Skin of body (tissue), 3 donors: ENCODE measurements at places on chromosomes 4 and X.

DNA sequence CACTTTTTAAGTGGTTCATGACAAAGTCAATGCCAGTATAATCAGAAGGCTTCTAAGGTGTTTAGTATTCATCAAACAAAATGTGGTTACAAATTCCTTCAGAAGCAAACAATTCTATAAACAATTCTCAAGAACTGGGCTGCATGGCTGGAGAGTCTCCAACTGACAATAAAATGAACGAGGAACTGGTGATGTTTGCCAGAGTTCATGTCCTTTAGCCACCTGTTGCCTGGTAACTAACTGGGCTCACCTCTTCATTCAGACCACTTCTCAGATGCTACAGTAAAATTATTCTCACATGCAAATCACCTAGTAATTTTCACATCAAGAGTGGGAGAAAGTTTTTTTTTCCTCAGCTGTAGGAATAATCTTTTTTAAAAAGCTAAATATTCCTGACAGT lies 53.3 kb downstream of the CAMK2D start:
- no peak for DNase-seq

DNA sequence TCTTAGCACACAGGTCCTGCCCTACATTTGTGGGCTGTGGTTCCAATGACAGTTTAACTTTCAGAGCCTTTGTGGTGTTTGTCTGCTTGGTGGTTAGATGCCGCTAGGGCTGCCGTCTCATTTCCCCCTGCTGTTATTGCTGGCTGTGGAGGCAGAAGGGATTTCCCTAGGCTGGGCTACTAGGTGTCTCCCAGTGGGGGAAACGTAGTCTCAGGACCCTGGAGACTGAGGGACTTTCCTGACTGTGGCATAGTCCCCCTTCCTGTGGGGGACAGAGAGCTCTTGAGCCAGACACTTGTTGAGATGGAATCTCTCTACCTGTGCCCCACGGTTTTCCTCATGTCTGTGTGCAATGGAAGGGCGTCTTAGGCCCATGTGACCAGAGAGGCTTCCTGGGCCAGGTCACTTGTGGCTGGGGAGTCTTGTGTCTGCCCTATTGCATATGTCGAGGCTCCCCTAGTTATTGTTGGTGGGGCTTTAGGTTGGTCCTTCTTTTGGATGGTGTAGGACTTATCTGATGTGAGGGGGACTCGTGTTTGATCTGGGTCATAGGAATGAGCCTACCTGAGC lies 68.2 kb downstream of the ARHGAP10 start:
- DNase-seq: no peak

GRCh38 chr4:152499344-152499743 lies 36.5 kb downstream of the FBXW7 start:
- DNase-seq: no peak

- DNase-seq: no peak
These were observed 57.1 kb upstream of the HPGD start for GRCh38 chr4:174579421-174579820.

GRCh38 chr4:6840062-6840976 lies 57.8 kb downstream of the KIAA0232 start:
- DNase-seq: no peak

GRCh38 chrX:50762578-50762977 lies 51.4 kb downstream of the SHROOM4 start:
- no peak for DNase-seq

DNA sequence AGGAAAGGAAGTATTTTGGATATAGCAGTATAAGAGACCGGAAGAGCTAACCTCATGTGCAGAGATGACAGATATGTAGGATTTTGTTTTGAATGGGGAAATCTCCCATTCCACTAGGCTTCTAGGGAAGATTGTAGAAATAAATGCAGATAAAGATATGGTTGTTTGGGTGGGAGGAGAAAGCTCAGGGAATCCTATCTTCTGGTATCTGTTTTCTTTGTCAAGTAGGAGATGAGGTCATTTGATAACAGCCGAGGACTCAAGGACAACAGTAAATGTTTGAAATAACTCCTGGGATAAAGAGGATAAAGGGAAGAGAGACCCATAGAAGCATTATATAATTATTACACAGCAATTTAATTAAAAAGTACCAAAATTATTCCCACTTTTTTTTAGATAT lies 24.7 kb upstream of the ZMAT1 start:
- no peak for DNase-seq

GRCh38 chr4:145289403-145290076 lies 109.2 kb upstream of the OTUD4 start:
- no peak for DNase-seq

GRCh38 chr4:41160856-41161255 lies 53.5 kb downstream of the APBB2 start:
- no peak for DNase-seq

DNA sequence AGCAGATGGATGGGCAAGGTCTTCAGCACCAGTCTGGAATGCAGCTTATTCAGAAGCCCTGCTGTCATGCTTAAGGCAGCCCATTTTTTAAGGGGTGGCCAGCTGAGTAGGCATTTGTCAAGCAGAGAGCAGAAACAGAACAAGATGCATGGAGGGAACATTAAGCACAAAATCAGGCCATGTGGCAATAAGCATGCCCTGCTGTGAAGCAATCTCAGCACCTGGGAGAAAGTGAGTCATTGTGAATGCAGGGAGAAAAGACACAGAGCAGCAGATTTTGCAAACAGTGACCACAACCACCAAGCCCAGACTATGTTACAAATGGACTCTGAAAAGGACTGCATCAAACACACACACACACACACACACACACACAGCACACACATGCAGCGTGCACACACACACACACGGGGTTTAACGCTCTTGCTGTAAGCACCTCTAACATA lies 94.1 kb upstream of the GALNT7 start:
- no peak for DNase-seq

GRCh38 chr4:186746581-186746980 lies 22.9 kb upstream of the FAT1 start:
- DNase-seq: no peak

DNA sequence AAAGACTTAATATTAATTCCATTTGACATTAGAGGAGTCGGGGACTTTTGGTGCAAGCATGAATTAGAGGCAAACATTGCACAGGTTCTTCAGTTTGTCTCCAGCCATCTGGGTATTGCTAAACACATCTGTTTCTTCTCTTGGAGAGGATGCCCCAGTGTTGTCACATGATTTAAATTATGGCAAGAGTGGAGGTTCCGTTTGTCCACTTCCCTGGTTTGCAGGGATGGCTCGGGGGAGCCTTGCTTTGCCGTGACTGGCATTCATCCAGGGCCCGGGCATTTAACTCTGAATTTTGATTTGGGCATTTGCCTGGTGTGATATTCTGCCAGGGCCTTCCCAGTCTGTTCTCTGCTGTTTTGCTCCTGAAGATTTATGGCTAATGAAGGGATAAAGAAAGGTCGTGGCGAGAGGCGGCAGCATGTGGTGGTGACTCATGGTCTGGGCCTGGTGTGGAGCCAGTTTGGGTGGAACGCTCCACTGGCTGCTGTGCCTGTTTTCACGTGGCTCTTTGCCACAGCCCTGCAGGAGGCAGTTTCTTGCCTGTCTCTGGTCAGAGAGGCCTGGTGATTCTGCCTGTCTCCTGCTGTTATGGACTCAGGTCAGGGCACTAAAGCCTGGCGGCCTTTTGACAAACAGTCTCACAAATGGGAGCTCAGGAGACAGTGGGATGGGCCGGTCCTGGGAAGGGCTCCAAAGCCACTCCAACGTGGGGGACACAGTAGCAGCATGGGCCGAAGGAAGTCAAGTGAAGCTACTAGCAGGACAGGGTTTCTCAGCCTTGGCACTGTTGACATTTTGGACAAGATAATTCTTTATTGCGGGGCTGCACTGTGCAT lies 99.4 kb upstream of the PGRMC2 start:
- DNase-seq: peak; percentile 26

DNA sequence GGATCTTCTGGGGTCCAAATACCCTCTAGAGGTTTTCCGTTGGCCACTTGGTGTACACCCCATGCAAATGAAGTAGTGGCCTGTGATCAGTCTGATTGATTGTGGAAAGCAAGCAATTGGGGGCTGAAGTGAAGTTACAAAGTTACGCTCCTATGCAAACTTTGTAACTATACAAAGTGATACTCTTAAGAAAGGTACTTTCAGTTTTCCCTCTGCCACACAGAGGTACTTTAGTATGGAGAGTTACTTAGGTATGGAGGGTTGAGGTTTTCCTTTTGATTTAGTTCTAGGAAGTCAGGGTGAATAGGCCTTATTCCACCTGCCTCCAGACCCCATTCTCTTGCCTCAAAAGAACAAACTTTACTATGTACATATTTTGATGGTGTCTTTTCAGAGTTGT lies 28.7 kb downstream of the STAG2 start:
- no peak for DNase-seq

- DNase-seq: peak; percentile 87
These were observed 7.9 kb upstream of the EMCN start for GRCh38 chr4:100525686-100526085.

- no peak for DNase-seq
These were observed 39.2 kb upstream of the UGT2B7 start for GRCh38 chr4:69056921-69057550.

DNA sequence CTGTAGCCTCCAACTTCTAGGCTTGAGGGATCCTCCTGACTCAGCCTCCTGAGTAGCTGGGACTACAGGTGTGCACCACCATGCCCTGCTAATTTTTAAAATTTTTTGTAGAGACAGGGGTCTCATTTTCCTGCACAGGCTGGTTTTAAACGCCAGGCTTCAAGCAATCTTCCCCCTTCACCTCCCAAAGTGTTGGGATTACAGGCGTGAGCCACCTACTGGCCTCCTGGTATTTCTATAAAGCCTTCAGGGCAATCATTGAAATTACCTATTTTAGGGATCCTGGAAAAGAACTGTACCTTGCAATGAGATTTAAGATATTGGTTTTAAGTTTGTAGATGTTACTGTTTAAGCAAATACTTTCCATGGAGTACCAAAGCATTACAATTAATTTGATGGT lies 13.5 kb upstream of the PLS3 start:
- DNase-seq: no peak

- DNase-seq: no peak
These were observed 331.1 kb upstream of the SLC7A11 start for GRCh38 chr4:138573246-138573645.

DNA sequence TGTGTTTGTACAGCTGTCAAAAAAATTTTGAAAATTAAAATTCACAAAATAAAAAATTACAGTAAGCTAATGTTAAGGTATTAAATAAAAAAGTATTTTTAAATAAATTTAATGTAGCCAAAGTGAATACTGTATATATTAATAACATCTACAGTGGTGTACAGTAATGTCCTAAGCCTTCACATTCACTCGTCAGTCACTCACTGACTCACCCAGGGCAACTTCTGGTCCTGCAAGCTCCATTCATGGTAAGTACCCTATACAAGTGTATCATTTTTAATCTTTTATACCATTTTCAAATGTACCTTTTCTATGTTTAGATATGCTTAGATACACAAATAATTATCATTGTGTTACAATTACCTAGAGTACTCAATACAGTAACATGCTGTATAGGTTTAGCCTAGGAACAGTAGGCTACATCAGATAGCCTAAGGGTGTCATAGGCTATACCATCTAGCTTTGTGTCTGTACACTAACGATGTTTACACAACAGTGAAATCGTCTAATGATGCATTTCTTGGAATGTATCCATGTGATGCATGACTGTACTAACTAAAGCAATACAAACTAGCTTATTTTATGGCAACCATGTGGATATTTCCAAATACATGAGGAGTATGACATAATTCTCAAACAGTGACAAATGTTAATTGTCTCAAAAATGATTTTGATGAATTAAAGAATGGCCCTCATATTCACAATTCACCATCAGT lies 13.7 kb downstream of the DDX60 start:
- DNase-seq: peak; percentile 68

DNA sequence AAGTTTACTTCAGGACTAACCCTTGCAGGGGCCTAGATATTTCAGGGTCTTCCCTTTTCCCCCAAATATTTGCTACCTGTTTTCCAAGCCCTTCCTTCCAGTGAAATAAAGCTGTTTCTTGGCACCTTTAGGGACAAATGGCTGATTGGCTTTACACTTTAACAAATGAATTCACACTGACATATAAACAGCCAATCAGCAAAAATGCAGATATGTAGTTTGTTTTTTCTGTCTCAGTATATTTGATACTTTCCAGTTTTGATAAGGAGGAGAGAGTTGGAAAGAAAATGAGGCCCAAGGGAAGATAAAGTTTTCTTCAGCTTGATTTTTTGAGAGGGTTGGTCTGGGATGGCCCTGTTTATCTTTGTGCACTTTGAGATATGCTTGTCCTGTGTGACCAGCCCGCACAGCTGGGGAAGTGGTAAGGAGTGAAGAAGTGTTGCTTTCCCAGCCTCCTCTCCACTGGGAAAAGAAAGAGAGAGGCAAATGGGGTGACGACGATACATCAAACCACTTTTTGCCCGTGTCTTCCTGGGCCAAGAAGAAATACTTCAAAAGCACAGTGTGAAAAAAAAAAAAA lies 67.5 kb downstream of the MGST2 start:
- DNase-seq: no peak

DNA sequence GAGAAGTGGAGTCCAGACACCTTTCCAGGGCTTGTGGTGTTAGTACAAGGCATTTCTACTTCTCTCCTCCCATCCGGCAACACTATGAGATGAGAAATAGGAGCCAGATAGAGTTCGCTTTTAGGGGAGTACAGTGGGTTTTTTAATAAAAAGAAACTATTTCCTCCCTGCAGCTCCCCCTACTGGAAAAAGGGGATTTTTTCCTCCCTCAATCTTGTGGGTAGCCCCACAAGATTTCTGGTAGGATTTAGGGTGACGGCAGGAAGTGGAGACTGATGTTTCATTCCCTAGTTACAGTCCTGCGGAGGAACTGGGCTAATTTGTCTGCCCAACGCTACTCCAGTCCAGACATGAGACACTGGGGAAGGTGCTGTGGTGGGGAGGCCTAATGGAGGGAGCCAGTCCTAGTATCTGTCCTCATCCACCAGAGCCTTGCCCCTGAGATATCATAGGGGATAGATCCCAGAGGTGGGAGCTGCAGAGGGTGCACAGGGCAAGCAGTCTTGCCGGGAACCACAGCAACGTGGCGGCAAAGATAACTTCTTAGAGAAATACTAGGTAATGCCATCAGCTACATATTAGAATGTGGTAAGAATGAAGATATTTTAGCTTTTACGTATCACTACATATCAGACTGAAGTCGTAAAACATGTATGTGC lies 45.5 kb upstream of the PRKG2 start:
- no peak for DNase-seq

- peak; percentile 7 for DNase-seq
These were observed 46.3 kb downstream of the STARD8 start for GRCh38 chrX:68693481-68694434.

DNA sequence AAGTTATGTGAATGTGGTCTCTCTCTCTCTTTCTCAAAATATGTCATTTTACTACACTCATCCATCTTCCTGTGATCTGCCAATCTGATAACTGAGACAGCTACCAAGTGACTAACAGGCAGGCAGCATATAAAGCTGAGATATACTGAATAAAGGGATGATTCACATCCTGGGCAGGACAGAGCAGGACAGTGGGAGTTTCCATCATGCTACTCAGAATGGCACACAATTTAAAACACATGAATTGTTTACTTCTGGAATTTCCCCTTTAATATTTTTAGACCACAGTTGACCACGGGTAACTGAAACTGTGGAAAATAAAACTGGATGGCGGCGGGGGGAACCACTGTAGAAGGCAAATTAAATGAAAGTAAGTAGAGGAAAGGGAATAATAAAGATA lies 58.6 kb upstream of the DCTD start:
- peak; percentile 6 for DNase-seq
